ENCODE measurements at places on chromosomes 6 and 20.

- no peak for DNase-seq
Measured at GRCh38 chr6:88413459-88413858, 247.3 kb upstream of the CNR1 start.

- no peak for DNase-seq
Measured at GRCh38 chr6:47157063-47157462, 114.9 kb upstream of the ADGRF1 start.

DNA sequence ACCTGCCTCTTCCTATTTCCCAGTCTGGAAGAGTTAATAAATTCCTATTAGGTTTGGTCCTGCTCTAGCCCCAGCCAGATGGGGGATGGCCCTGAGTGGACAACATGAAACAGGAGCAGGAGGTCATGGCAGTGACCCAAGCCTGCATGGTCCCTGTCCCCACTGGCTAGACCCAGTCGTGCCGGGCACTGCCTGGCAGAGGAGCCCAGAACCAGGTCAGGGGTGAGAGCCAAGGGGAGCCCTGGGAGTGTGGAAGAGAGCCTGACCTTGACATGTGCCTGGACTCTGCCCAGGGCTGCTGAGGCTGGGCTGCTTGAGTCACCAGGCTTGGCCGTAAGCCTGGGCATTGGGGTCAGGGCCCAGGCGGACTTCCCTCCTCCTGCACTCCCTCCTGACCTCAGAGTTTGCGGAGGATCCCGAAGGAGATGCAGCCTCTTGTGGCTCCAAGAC lies 3.6 kb downstream of the AVP start:
- no peak for DNase-seq

DNA sequence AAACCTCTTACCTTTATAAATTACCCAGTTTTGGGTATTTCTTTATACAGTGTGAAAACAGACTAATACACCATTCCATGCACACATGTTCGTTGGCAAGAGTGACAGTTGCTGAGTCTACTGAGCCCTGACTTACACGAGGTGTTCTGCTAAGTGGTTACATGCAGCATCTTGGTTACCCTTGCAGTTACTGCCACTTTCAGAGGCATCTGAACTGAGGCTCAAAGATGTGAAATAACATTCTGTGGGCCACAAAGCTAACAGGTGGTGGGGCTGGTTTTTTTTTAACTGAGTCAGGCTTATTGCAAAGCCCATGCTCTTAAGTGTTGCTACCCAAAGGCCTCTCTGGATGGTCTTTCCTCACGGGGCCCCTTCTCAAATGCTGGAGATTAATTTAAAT lies 54.4 kb upstream of the GTSF1L start:
- no peak for DNase-seq

- DNase-seq: no peak
Measured at GRCh38 chr6:85421972-85422371, 27.9 kb upstream of the NT5E start.

DNA sequence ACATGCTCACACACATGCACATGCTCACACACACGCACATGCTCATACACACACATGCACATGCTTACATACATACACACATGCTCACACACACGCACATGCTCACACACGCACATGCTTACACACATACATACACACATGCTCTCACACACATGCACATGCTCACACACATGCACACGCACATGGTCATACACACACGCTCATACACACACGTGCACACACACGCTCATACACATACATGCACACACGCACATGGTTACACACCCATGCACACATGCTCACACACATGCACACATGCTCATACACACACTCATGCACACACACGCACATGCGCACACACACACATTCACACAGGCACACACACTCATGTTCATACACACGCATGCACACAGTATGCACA lies 20.8 kb upstream of the RPS6KA2 start:
- no peak for DNase-seq

- DNase-seq: no peak
Measured at GRCh38 chr6:37016995-37017394, 11.5 kb downstream of the FGD2 start.

Data from nephron progenitor cell (in vitro differentiated cells).